ENCODE measurements at places on chromosomes 1 and 21.
A peak's percentile ranks its signal among the peaks of the same experiment; 100 is the strongest.

GRCh38 chr1:8423692-8424538, 106.0 kb downstream of the SLC45A1 start:
- DNase-seq, result peak; percentile 6

- no peak for DNase-seq
Measured at GRCh38 chr21:26833460-26833939, 11.7 kb downstream of the ADAMTS1 start.

- no peak for DNase-seq
Measured at GRCh38 chr1:157116737-157117103, 17.1 kb upstream of the ETV3L start.

- DNase-seq, result no peak
Measured at GRCh38 chr1:13965770-13966398, 265.9 kb downstream of the PRDM2 start.

DNA sequence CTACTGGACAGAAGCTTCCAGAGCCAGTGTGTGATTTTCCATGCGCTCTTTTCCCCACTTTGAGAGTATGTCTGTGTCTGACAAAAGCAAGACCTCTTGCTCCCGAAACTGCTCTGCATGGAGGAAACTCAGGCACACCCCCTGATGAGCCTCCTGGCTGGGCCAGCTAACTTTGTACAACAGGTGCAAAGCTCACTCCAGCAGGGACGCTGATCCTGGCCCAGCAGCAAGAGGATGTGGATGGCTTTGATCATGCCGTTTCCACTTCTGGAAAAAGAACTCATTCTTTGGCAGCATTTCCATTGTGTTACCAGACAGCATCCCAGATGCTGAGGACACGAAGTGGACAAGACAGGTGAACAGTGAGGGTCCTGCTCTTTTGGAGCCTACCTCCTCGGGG, 103.1 kb downstream of the TLR5 start:
- no peak for DNase-seq

DNA sequence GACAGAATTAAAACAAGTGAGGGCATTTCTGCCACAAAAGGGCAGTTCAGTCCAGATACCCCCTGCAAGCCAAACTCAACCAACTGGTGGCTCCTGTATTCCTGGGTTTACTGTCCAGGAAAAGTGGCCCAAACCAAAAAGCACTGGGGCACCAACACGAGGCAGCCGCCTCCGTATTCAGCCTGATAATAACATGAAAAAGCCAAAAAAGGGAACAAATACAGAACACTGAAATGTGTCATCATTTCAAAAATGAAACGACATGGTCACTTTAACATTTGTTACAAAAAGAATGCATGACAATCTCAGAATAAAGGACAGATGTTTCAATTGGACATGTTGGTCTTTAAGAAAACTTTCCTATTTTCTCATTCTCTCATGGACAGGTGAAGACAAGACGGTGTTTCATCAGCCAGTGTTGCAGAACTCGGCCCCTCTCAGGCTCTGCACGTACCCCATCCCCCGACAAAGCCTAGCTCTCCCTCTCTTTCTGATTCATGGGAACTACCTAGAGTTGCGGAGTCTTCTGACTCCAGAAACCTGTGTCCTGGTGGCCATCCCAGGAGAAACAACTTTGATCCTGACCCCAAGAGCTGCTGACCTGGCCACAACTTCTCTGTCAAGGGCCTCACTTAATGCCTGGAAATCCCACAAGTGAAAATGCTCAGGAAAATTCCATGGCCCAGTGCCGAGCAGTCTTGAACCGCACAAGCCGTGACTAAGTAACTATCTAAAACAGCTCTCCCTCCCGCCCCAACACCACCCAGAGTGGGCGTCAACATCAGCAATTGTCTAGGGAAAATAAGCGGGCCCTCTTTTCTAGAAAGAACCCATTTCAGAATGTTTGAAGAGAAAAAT, 27.1 kb downstream of the ZBTB17 start:
- DNase-seq, result no peak

DNA sequence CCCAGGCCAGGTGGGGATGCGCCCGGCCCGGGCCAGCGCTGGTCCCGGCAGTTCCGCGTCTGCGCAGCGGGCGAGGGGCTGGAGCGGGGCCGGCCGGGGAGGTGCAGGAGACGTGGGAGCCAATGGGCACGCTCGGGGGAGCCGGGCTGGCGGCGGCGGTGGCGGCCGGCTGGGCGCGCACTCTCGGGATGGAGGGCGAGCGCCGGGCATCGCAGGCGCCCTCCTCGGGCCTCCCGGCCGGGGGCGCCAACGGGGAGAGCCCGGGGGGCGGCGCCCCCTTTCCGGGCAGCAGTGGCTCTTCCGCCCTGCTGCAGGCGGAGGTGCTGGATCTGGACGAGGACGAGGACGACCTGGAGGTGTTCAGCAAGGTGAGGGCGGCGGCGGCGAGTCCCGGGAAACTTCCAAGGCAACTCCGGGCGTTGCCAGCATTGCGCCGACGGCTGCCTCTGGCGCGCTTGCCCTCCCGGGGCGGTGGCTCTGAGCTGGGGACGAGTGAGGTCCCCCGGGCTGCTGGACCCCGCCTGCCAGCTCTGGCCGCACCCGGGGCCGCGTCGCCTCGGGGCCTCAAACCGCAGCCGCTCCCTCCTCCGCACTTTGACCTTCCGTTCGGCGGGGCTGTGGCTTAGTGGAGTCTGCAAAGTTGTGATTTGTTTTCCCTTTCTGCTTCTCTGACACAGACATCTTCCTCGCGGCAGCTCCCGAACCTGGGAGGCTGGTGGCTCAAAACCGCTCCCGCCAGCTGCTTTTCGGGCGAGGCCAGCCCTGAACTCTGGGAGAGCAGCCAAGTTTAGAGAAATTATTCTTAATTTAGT, at the start of gene SNX7:
SNX7 (plus strand) TSS at position 178 of the 812 bp plus-strand sequence; CDS start at position 189, 11 bp downstream.
- DNase-seq, result no peak

DNA sequence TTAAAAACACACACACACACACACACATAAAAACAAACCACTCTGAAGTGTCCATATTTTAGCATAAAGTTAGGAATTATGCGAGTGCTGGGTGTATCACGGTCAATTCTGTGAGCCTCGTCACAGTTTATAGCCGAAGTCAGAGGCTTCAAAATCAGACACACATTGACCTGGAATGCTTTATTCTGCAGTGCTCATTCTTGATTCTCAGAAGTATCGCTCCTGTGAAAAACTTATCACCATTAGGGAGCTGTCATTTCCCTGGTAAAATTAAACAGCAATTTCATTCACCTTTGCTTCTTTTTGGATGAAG, 8.7 kb upstream of the IRF2BP2 start:
- no peak for DNase-seq

- no peak for DNase-seq
Measured at GRCh38 chr1:67579623-67580394, 105.2 kb upstream of the GADD45A start.

DNA sequence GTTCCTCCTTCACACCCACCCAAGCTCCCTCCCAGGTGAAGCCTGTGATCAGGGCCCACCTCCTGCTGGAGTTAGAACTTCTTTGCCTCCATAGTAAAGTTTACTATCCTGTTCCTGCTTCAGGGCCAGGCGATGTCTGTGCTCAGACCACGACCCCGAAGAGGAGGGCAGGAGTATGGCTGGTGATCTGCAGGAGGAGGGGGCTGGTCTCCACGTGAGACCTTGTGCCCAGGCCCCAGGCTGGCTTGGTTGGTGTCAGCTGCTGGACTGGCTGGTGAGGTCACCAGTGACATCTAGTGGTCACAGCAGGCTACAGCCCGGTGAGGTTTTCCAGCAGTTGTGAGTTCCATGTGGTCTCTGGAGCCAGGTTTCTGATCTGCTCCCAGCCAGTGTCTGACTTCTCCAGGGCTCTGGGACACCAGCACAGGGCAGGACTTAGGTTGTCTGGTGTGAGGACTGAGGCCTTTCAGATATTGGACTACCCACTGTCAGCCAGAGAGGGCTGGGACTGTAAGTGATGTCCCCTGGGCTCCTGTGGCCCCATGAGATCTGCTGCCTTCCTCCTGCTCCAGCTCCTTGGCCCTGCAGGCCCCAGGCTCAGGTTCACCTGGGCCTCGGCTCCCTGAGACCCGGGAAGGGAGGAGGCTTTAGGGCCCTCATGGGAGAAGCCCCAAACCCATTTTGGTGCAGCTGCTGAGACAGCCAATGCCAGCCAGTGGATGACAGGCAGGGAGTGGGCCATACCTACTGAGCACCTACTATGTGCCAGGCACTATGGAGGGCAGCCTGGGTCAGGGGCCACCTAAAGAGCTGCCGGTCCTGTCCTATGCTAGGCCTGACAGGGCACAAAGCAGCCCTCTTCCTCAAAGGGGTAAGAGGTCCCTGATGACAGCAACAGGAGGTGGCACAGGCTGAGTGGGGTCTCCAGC, 6.0 kb upstream of the UBL4B start:
- peak; percentile 38 for DNase-seq

GRCh38 chr1:29379443-29380073, 143.2 kb downstream of the PTPRU start:
- DNase-seq, result no peak

- DNase-seq, result no peak
Measured at GRCh38 chr1:36920801-36921405, 113.4 kb downstream of the GRIK3 start.

DNA sequence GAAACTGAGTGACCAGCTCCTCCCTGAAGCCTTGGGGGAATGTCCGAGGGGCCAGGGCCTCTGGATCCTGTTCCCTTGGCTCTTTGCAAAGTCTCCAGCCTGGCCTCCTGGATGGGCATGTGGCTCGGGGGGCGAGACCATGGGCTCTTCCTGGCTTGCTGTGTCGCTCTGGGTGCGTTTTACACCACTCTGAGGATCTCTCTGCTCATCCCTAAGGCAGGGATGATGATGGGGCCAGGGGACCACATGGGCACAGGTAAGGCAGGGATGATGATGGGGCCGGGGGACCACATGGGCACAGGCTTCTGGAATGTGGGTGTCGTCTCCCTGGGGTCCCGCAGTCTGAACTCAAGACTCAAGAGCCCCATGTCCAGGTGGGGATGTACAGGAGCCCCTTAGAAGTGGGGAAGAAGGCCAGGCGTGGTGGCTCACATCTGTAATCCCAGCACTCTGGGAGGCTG, 17.7 kb downstream of the TP73 start:
- no peak for DNase-seq

- no peak for DNase-seq
Measured at GRCh38 chr1:66848193-66848592, 47.1 kb upstream of the INSL5 start.

DNA sequence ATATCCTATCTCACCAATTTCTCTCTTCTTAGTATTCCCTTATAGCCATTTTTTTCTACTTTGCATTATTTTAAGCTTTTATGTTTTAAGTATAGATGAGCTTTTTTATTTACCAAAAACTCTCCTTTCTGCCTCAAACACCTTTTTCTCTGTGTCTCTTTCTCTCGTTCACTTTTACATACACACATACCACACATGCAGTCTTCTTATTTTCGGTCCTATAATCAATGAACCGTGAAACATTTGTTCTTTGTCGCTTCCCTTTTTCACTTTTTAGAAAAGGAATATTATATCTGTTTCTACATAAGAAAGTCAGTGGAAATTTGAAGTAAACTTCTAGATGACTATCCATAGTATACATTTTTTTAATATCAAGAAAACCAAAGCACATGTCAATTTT, 183.2 kb downstream of the MRPL39 start:
- no peak for DNase-seq
